A172 (cell line): ENCODE measurements at places on chromosomes 11 and 22. TPM values are rescaled to one million over a fixed set of nuclear protein-coding genes. Genes with fewer than 3 reads are reported as not detected.

ZBTB16 gene
- not detected in 2 replicates for total RNA-seq

DNA sequence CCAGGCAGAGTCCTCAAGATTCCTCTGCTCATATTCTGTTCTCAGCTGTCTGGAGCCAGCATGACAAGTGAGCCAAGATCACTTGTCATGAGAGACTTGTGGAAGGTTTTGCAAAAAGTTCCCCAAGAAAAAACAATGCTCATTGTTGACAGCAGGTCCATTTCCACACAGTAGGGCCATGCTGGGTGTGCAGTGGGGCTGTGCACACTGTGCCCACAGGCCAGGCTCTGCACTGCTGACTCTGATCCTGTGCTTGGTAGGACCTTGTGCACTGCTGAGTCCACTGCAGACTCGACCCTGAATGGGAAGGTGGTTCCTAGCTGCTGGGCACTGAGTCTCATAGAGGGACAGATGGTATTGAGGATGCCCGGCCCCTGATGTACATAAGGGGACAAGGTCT lies 33.9 kb upstream of the IGLL5 start:
- DNase-seq, result no peak

DNA sequence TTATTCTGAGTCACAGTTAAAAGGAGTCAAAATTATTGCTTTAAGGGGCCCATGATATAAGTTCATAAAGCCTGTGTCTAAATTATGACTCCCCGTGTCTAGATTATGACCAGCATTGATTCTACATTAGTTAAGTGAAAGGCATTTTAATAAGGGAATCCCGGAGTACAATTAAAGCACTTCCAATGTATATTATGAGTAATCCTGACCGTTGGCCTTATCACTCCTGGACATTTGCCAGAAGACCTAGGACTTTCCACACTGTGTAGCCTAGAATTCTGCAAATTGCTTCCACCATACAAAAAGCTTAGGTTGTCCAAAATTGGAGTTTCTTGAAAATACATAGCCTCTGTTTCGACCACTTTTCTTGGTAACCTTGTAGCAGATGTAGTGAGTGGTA lies 1292.6 kb downstream of the LRRC4C start:
- DNase-seq, result no peak

NELL1 gene
- total RNA-seq, result not detected in 2 replicates

DNA sequence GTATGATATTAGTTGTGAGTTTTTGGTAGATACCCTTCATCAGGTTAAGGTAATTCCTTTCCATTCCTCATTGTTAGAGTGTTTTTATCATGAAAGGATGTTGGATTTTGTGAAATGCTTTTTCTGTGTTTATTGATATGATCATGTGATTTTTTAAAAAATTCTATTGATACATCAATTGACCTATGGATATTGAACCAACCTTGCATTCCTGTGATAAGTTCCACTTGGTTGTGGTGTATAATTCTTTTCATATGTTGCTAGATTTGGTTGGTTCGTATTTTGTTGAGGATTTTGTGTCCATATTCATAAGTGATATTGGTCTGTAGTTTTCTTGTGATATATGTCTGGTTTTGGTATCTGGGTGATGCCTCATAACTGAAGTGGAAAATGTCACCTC lies 6.7 kb downstream of the ANKRD13D start:
- no peak for DNase-seq

TH gene
- 0.26 and 0.43 TPM in 2 replicates for total RNA-seq

DNA sequence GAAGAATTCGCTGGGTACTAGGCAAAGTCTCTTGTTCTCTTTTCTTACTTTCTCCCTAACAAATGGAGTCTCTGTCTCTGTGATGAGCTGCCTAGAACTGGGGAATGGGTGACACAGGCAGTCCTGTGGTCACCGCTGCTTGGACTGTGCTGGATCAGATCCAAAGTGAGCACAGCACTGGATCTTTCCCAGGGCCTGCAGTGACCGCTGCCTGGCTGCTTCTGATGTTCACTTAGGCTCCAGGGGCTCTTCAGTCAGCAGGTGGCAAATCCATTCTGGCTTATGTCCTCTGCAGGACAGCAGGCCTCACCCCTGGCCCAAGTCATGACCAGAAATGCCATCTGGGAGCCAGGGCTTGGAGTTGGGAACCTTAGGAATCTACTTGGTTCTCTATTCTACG lies 61.5 kb downstream of the EXT2 start:
- DNase-seq, result no peak

OR51B4 gene
- total RNA-seq, result 11.3 and 12.8 TPM in 2 replicates

DNA sequence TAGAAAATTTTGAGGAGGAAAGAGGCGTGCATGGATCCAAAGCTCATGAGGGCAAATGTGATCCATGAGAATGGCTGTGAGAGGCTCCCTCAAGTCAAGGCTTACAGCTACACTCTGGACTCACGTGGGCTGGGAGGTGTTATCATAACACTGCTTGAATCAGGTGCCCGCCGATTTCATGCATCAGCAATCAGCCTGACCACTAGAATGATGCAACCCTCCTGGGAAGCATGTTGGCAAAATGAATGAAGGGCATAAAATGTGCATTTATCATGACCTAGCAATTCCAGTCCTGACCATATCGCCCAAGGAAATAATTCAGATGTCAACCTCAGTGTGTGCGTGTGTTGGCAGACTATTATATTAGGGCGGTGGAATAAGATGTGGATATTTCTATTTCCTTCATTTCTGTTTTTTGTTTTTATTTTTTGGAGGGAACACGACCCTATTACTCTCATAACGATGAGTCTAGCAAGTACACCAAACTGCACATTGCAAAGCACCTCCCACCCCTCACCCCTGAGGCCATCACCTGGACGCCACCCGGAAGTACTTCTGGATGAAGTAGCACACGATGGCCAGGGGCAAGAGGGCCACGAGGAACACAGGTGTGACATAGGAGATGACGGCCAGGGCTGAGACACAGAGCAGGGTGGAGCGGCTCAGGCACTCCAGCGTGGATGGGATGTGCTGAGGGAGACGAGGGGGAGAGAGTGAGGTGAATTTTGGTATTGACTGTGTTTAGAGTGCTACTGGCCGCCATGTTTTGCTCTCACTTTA lies 15.7 kb upstream of the KCNJ11 start:
- peak; percentile 60 for DNase-seq

GRCh38 chr22:35914665-35915476 lies 113.8 kb downstream of the RBFOX2 start:
- peak; percentile 79 for DNase-seq

KRTAP5-4 gene
- not detected in 2 replicates for total RNA-seq

UBASH3B gene
- total RNA-seq, result 4.0 and 6.9 TPM in 2 replicates

DNA sequence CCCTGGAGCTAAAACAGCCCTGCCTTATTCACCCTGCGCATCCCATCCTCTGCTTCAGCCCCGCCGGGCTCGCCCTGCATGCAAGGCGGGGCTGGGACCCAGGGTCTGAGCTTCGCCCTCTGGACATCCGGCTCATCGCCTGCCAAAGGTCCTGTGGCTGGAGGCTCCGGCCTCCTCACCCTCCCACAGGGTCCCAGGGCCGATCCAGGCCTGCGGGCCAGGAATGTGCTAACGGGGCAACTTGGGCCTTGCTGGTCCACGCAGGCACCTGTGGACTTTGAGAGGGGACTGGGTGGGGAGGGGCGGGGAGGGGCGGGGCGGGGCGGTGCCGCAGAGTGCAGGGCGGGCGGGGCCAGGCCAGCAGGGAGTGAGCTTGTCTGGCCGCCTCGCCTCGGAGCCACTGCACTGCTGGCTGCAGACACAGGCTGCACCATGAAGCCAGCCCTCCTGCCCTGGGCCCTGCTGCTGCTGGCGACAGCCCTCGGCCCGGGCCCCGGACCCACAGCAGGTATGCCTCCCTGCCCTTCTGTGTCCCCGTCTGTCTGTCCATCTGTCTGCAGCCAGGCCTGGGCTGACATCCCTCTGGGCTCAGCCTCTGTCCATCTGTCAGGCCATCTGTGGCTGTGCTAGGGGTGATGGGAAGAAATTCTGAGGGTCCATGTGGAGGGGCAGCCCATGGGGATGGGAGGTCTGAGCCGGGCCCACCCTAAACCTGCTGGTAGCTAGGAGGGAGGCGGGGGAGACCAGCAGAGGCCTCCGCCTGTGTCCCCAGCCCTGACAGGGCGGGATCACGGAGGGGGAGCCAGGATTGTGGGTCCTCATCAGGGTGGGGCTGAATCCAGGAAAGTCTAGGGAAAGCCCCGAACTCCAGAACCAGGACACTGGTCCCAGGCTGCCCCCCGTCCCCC lies at the start of gene SUSD2:
TSS of gene SUSD2 (plus strand) at position 400 of the 908 bp plus-strand sequence. CDS start at position 433, 33 bp downstream.
- DNase-seq, result no peak

- DNase-seq, result peak; percentile 61
Observed at GRCh38 chr22:50656122-50657070, 16.2 kb upstream of the SHANK3 start.

DNA sequence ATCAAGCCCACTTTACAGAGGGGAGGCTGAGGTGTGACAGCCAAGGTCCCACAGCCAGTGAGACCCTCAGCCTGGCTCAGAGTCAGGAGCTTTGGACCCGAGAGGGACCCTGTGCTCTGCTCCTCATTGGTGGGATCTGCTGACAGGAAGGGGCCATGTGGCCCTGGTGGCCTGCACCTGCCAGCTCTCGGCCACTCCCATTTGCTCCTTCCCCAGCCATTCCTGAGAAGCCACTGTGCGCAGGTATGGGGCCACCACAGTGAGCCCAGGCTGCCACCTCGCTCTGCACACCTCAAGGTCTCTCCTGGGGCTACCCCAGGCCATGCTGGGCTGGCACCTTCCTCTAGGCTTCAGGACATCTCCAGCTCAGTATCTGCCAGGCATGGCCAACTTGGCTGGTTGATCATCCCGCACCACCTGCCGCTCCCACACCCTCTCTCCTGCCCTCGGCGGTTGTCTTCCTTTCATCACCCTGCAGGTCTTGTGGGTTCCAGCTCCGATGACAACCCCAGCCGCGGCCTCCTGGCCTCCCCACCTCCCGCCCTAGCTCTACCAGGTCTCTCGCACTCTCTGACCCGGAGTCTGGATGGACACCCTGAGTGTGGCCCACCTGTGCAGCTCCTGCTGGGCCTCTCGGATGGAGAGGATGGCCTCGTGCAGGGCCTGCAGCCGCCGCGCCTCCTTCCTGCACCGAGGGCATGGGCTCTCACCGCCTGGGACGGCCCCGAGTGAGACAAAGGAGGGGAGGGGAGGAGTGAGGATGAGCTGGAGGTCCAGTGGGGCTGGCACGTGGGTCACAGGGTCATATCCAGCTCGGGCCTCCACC lies 32.2 kb upstream of the CARS1 start:
- DNase-seq, result no peak

DNA sequence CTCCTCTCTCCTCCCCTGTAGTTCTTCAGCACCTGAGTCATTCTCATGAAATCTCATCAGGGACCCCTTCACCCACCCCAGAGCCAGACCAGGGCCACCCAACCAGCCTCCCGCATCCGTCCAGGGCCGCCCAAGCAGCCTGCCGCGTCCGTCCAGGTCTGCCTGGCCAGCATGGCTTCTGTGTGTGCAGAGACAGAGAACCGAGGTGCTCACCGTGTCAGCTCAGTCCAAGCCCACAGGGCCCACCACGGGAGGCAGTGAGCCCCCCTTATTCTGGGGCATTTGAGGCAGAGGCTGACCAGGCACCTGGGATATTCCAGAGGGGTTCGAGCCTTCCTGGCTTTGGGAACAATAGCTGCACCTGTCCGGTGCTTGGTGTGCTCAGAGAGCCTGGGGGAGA lies 1117.3 kb downstream of the BRD1 start:
- no peak for DNase-seq

KRTAP5-8 gene
- not detected in 2 replicates for total RNA-seq

DNA sequence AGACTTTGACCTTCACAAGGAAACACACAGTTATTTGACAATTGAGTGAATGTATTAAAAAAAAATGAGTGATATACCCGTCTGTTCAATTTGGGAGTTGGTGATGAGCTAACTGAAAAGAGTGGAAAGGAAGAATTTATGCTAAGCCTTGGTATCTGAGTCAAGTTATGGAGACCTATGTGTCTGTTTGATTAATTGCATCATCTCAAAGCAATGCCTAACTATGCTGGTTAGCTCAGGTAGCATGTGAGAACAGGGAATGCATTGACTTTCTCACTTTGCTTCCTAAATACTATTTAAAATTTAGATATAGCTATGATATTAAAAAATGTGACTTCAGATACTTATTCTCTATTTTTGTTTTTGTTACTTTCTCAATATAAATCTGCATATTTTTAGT lies 110.5 kb downstream of the DDX10 start:
- DNase-seq, result no peak

DNA sequence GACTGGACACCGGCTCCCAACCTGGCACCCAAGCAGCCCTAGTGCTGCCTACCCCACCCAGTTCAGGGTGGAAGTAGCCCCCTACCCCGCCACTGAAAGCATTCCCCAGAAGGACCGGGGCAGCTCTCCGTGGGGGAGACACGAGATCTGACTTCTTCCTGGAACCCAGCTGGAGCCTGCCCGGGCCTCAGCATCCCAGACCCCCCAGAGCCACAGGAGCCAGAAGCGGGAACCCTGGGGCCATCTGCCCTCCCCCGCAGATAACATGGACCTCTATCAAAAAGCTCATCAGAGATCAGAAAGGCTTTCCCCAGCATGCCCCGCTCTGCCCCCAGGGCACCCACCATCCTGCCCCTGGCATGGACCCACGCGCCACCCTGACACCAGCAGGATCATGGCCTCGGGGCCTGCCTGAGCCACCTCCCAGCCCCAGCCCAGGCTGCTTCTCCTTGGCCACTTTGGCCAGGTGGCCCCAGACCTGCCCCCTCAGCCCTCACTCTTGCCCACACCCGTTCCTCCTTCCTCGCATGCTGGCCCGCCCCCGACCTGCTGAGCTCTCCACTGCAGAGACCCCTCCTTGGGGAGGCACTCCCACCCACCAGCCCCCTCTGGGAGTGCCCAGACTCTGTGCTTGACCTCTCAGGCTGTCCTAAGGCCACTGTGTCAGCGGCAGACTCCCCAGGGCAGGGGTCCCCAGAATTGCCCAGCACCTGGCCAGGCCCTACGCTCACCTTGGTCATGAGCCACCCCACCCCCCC lies 17.1 kb downstream of the WNT7B start:
- no peak for DNase-seq

DNA sequence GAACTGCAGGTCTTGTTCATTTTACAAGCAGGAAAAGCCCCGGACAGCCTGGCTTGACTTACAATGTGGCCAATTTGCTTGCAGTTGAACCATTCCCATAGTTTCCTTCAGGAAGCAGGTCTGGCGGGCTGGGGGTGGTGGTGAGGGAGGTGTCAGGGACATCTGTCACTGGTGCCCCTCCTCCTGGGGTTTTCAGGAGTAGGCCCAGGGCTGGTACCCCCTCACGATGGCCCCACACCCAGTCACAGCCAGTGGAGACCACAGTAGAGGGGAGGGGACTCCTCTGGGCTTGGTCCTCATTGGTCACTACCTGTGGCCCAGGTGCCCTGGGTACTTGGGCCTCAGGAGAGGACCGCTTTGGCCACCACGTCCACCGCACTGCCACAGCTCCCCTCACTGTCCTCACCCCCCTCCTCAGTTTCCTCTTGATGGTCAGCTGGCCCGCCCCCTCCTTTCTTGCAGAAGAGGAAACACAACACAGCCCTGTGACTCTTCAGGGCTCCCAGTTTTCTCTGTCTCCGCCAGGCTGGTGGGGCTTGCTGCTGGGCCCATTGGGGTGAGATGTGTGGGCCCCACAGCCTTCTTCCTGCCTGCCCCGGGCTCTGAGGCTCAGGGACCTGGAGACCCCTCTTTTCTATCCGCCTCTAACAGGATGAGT lies 39.8 kb upstream of the SHISAL1 start:
- no peak for DNase-seq

SLC29A2 gene
- total RNA-seq, result not detected in 2 replicates

GRCh38 chr11:72352859-72353551 lies 81.3 kb downstream of the CLPB start:
- DNase-seq, result no peak

- peak; percentile 13 for DNase-seq
Observed at GRCh38 chr11:57501953-57502352, 13.5 kb downstream of the SLC43A1 start.

CYTH4 gene
- 0.26 and 0.43 TPM in 2 replicates for total RNA-seq

POTEH gene
- total RNA-seq, result 0.05 TPM in 1 of 2 replicates, not detected in the other

SBF2 gene
- total RNA-seq, result 19.6 and 34.7 TPM in 2 replicates
